ENCODE measurements at places on chromosomes 2 and 18.

DNA sequence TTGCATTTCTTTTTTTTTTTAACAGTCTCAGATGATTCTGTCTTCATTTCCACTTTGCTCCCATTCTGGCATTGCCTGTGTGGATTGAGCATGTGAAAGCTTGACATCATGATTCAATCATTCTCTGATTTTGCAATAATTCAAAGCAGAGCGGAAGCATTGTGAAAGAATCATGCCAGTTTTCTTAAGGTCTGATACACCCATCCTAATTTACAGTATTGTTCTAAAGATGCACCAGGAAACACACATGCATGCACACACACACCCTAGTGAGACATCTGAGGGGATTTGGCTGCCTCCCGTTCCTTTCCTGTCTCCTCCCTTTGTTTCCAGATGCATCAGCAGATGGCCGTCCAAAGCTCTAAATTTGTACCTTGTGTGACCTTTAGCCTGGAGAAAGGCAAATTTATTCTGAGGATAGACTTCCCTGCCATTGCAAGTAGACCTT, 97.3 kb downstream of the FMNL2 start:
- DNase-seq: no peak

- DNase-seq: no peak
Observed at GRCh38 chr2:180328795-180329422, 321.8 kb upstream of the CWC22 start.

- no peak for DNase-seq
Observed at GRCh38 chr2:18959952-18960717, 370.8 kb upstream of the NT5C1B start.

GRCh38 chr2:63977904-63978303, 41.3 kb downstream of the VPS54 start:
- peak; percentile 28 for DNase-seq

- no peak for DNase-seq
Observed at GRCh38 chr2:128720080-128721022, 401.7 kb upstream of the HS6ST1 start.

DNA sequence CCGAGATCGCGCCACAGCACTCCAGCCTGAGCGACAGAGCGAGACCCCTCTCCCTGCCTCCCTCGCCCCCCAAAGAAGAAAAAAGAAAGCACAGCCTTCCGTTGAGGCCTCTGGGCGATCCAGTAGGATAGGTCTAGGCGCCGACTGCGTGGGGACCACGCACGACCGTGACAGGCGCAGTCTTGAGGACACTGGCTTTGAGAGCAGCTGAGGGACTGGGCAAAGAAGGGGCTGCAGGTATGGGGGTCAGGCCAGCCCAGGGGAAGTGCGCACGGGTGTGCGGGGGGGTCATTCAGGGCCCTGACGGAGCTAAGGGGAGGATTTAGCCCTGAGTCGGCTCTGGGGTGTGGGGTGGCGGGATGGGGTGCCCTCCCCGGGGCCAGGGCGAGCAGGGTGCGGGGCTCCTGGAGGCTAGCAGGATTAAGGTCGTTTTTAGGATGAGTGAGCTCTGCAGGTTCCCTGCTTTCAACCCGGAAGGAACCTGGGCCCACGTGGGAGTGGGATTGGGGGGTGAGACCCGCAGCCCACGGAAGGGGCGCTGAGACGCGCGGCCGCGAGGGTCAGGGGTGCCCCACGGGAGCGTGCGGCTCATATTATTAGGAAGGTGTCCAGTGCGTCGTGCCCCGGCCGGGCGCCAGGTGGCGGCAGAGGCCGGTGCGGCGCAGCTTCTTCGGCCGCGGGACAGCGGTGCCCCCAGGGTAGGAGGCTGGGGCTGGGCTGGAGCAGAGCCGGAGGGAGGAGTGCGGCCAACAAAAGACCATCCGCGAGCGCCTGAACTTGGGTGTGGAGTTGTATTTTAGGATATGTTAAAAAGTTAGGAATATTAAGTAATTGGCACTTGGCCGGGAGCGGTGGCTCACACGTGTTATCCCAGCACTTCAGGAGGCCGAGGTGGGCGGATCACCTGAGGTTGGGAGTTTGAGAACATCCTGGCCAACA, 20.5 kb upstream of the ZNF236 start:
- peak; percentile 40 for DNase-seq

DNA sequence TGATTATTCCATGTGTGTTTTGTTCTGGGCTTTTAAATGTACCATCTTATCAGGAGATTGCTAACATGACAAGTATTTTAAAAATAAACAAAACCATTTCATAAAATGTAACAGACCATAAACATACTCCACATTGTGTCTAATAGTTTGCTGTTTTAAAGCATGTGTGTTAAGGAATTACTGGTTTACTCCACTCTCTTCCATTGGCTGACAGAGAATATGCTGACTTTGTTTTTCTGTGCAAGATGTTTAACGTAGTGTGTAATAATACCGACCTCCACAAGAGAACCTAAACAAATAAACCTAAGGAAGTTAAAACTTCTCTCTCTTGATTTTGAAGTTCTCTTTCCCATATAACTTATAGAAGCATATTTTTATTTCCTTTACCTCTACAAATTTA, 17.0 kb upstream of the TMEM18 start:
- DNase-seq: no peak

DNA sequence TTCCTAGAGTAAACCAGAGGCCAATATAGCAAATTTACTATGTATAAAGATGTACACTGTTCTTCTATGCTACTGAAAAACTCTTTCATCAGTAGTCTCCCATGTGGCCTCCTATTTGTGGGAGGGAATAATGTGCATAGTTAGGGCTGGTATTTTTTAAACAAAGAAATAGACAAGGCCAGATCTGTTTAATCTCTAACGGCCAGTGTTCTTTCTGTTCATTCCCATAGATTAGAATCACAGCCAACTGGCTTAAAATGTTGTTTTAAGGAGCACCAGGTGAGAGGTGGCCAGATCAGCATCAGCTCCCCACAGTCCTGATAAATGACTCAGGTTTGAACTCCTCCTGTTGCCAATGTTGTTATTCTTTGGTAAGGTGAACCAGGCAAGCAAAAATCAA, 12.1 kb downstream of the LYPD6 start:
- DNase-seq: no peak

GRCh38 chr2:1651121-1652033, 92.9 kb downstream of the PXDN start:
- no peak for DNase-seq

DNA sequence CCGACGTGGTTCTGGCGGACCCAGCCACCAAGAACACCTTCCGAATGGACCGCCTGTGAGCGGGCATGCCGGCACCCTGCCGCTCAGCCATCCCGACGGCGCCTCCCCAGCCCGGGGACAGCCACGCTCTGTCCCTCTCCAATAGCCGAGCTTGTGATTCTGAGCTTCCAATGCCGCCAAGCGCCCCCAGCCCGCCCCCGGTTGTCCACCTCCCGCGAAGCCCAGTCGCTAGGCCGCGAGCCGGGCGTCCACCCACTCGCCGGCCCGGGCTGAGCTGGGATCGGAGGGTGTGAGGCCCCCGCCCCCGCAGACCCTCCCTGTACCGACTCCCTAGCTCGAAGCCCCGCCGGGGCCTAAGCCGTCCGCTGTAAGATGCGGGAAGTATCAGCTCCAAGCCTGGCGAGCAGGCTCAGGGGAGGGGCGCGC, 1195.1 kb upstream of the CHAC2 start:
- no peak for DNase-seq

- no peak for DNase-seq
Observed at GRCh38 chr2:210252699-210253606, 27.7 kb upstream of the ACADL start.

DNA sequence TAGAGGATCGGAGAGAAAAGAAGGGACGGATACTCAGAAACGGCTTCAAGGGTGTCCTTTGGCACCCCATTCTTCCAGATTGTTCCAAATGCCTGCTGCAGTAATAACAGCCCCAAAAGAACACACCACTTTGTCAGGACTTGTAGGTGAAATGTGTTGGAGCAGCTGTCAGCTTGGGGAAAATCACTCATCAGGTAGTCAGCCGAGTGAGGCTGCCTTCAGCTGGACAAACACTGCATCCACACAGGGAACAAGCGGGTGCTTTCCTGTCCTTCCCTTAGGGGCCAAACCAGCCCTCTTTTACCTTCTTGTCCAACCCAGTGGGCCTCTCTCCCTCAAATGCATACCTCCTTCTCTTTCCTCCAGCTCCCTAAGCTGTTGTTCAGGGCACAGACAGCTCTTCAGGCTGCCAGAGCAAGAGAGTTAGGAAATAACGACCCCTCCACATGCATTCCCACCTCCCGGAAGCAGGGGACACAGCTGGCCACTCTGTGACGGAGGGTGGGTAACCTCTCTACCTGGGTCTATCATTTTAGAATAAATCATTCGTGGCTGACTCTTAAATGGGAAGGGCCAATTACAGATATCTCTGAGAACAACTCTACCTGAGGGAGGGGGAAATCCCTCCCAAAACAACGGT, 48.1 kb downstream of the BCL11A start:
- no peak for DNase-seq

- no peak for DNase-seq
Observed at GRCh38 chr2:16899958-16900357, 234.3 kb upstream of the CYRIA start.

DNA sequence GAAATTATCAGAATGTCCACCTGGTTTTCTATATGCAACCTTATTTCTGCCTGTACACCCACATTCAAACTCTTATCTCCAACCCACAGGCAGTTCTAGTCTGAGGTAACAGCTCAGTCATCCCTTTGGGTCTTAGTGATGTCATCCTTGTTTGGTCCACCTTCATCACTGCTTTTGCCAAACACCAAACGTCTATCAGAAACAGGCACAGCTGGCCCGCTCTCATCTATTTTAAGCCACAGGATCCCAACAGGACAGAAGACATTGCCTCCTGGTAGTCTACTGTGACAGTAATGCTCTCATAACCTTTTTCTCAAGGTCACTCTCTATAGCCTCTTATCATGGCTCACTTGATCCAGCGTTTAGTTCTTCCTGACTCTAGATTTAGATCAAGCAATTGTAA, 99.0 kb upstream of the CHAC2 start:
- DNase-seq: no peak

DNA sequence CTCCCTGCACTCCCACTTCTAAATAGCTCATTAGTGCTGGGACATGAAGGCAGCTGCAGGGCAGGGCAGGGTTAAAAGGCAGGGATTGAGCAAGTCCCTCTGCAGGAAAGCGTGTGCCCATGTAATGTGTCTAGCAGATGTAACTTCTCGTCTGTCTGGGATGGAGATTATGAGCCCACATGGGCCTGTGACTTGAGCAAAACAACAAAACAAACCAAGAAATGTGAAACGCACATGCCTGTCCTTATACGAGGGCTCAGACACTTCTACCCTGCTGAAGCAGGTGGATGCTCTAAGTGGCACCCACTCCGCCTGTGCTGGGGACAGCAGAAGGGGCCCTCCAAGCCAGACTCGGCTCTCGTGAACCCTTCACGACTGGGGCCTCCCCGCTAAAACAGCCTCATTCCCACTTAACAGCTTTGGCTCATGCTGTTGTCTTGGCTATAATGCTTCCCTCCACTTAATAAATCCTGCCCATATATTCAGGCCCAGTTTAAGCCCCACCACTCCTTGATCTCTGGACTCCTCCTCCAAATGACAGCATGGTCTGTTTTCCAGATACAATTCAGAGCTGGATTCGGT, 40.9 kb downstream of the TMEM247 start:
- no peak for DNase-seq

DNA sequence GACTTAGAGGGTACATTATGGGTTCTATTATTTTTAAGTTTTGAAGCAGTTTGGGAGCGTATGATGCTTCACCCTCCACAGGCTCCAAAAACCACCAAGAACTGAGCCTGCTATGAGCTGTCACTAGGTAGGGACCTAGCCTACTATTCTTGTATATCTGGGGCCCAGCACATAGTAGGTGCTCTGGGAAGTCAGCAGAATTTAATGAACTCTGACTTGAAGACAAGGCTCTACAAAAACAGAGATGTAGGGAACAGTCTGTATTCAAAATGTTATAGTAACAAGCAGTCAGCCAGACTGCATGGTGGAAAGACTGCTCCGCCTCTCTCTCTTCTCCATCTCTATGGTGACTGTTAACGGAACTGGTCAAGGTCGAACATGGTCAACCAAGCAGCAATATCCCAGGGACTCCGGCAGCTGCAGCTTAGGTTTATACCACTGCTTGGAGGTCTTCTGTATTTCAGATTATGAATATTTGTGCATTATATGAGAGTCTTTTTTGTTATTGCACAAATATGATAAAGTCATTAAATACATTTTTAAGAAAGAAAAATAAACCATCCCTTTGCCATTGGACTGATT, 22.2 kb upstream of the YWHAQ start:
- DNase-seq: no peak

- DNase-seq: no peak
Observed at GRCh38 chr2:226887940-226888339, 52.1 kb downstream of the RHBDD1 start.

DNA sequence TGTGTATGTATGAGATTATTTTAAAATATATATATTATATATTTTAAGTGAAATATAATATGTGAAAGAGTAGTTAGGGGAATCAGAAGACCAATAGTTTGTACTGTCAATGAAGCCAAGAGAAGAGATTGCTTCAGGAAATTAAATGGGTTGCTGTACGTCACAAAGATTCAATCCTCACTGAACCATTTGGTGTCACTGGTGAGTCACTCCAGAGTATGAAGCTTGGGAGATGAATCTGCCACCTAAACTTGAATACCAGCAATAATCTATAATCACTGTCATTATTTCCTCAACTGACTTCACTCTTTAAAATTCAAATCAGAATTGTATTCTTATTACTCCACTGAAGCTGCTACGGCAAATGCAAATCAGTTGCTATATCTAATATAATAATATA, 41.9 kb upstream of the SCN9A start:
- DNase-seq: no peak

- no peak for DNase-seq
Observed at GRCh38 chr2:121099329-121100290, 185.4 kb downstream of the TFCP2L1 start.

GRCh38 chr18:33755931-33756560, 178.0 kb downstream of the ASXL3 start:
- DNase-seq: no peak

GRCh38 chr18:55239740-55240139, 280.5 kb upstream of the CCDC68 start:
- no peak for DNase-seq

GRCh38 chr2:97664636-97664970, 759 bp upstream of the ACTR1B start:
- DNase-seq: no peak

DNA sequence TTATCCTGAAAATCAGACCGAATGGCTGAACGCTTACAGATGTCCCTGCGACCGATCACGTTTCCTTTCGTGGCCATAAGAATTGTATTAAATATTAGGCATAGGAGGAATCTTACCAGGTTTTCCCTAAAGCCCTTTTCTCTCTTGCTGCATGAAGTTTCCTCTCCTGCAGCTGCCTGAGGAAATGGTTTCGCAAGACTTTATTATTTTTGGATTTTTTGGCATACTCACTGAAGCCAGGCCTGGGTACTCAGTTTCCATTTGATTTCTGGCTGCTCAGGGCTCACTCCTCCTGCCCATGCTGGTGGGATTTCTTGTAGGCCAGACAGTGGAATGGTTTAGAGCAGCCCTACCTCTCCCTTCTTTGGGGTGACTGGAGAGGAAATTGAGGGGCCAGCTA, 114.0 kb downstream of the KLHL29 start:
- no peak for DNase-seq

DNA sequence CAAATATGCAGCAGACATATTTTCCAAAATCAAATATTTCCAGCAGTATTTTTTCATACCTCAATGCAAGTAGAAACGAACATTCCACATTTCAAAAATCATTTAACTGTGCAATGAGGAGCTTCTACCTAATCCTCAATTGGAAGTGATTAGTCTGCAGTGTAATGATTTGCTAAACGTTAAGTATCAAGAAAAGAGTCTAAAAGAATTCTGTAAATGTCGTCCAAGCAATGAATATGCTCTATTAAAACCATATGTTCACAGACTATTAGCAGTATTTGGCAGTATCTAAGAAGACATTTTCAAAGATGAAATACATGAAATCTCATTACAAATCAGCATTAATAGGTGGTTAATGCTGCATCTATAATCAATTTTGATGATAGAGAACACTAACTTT, 15.9 kb downstream of the DYM start:
- no peak for DNase-seq

Data from CD4-positive, alpha-beta T cell treated with Interleukin-15 for 4 hours (primary cell).